ENCODE measurements at places on chromosomes 5 and 9.

GRCh38 chr5:150113047-150113744 lies 26.8 kb upstream of the CSF1R start:
- DNase-seq: no peak

DNA sequence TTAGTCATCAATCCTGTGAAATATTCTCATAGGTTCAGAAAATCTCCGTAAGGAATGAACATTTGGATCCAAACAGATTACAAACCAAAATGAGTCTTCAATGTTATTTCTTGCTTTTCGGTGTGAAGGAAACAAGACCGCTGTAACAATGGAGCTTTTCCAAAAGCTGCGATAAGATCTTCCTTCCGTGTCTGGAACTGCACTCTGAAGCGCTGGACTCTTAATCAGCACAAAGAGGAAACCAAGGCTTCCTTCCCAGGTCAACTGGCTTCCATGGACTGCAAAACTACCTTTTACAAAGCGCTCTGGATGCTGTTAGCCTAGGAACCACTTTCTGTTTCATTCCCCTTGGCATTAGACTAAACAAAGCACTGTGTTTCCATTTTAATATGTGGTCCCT lies 137.9 kb upstream of the BASP1 start:
- DNase-seq: no peak

GRCh38 chr9:79390077-79390698 lies 181.6 kb upstream of the TLE4 start:
- DNase-seq: no peak

DNA sequence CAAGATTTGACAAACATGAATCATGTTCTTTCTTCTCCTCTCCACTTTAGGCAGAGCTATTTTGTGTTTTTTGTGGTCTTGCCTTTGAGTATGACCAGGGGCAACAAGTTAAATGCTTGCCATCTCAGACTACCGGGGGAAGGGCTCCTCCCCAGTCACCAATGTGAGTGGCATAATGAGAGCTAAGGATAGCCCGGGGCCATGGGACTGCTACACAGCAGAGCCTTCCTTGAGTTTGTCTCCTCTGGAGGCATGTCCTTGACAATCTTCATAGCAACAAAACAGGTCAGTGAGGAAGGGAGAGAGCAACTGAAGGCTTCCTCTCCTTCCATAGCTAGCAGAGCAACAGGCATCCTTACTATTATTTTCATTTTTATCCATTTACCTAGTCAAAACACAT lies 299.3 kb downstream of the ENC1 start:
- no peak for DNase-seq

DNA sequence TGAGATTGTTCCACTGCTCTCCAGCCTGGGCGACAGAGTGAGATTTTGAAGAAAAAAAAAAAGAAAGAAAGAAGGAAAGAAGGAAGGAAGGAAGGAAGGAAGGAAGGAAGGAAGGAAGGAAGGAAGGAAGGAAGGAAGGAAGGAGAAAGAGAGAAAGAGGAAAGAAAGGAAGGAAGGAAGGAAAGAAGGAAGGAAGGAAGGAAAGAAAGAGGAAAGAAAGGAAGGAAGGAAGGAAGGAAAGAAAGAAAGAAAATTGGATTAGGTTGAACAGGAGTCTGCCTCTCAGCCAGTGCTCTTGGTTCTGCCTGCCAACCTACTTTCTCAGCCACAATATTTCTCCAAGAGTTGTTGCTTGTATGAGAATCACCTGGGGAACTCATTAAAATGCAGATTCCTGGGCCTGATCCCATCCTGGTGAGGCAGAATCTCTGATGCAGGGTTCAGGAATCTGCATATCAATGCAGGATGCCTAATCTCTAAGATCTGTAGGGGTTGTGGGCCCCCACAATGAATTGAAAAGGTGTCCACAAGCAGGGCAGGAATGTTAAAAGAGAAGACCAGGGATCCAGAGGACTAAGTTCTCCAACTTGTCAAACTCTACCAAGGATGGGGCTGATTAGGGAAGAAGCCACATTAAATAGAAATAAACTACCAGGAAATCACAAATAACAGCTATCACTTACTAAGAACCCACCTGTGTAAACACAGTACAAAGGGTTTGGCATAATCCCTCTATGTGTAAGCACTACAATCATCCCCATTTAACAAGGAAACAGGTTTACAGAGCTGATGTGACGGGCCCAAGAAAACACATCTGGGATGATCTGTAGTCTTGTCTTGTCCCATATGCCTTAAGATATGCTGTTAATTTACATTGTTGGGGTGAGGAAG lies 23.4 kb upstream of the GALNT10 start:
- no peak for DNase-seq

- DNase-seq: no peak
These were observed 35.7 kb downstream of the RAD50 start for GRCh38 chr5:132592521-132592920.

- DNase-seq: no peak
These were observed 115.1 kb downstream of the ESM1 start for GRCh38 chr5:54870271-54870670.

GRCh38 chr5:133898440-133898839 lies 70.0 kb downstream of the C5orf15 start:
- no peak for DNase-seq

DNA sequence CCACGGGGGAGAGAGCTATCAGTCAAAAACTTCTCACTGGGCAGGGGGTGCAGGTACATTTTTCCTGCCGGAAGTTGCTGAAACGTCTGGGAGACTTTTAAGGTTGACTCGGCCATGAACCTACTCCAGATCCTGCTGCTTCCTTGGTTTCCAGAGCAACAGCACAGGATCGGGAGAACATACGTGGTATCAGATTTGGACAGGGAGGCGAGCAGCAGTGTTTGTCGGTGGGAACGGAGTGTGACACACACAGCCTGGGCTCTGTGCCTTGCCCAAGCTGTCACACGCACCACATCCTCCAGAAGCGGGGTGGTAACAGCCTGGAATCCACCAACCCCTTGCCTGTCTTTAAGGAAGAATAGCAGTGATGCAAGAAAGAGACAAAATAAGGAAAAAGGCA lies 276.5 kb downstream of the SLIT3 start:
- no peak for DNase-seq

- no peak for DNase-seq
These were observed at the start of gene FAXDC2 for GRCh38 chr5:154850255-154851062. Gene FAXDC2, minus strand, starts transcription at chr5:154850603. Its CDS starts 12,425 bp downstream, at chr5:154838178.

GRCh38 chr9:91492237-91492636 lies 68.6 kb upstream of the NFIL3 start:
- no peak for DNase-seq

DNA sequence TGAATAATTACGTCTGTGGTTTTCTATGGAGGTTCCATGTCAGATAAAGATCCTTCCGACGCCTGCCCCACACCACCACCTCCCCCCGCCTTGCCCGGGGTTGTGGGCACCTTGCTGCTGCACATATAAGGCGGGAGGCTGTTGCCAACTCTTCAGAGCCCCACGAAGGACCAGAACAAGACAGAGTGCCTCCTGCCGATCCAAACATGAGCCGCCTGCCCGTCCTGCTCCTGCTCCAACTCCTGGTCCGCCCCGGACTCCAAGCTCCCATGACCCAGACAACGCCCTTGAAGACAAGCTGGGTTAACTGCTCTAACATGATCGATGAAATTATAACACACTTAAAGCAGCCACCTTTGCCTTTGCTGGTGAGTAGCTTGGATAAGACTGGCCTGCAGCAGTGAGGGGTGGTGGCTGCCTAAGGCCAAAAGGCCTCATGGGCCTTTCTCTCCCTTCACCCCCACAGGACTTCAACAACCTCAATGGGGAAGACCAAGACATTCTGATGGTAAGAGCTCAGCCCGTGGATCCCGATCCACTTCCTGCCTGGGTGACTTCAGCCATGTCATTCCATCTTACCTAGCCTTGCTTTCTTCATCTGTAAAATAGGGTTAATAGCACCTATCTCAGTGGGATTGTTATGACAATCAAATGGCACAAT lies at the start of gene IL3:
Gene IL3 (plus strand): TSS at position 155 of the 661 bp plus-strand sequence. CDS start 52 bp downstream, at position 207.
- peak; percentile 74 for DNase-seq

DNA sequence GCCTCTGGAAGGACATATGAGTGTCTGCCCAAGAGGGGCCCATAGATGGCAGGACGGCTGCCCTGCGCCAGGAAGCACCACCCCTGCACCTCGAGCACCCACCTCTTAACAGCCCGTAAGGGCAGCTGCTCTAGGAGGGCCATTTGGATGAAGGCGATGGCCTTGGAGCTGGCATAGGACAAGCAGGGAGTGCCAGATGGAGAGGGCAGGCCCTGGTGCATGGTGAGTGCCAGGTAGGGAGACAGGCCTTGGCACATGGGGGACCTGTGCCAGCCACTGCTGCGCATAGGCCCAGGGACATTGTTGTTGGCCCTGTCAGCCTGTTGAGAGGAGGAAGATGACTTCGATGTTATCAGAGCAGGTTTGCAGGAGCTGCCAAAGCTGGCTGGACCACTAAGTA lies 134.2 kb downstream of the SLC25A46 start:
- peak; percentile 71 for DNase-seq

DNA sequence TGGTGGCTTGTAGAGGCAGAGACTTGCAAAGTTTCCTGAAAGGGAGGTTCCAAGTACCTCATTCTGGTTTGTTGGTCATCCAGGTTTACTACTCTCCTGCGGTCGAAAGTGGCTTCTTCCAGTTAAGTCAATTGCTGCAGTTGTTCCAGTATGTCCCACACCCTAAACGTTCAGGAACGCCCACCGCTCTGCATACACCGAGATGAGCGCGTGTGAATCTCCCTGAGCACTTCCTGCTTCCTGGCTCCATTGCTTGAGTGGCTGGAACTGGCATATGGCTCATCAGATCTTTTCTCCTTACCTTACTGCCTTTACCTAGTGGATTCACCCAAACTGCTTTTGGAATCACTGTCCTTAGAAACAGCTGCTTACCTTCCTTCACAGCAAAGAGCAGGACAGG lies 59.1 kb upstream of the GLIS3 start:
- no peak for DNase-seq

DNA sequence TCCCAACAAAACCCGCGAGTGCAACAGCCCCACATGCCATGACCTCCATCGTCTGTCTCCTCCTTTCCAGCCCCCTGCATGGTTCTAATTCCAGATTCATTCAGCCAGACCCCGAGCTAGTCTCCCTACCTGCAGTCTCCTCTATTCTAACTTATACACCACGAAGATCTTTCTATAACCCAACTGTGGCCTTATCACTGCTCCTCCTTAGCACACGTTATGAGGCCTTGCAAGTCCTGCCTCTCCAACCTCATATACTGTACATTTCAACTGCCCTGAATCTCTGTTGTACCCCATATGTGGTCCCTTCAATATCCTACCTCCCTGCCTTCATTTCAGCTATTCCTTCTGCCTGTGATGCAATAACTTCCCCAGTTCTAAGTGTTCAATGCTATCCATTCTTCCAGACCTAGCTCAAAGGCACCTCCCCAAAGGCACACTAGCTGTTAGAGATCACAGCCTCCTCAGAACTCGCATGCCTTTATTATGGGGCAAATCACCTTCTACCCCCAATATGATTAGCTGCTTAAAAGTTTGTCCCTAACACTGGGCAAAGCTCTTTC lies 215.1 kb upstream of the TRIM32 start:
- DNase-seq: no peak

DNA sequence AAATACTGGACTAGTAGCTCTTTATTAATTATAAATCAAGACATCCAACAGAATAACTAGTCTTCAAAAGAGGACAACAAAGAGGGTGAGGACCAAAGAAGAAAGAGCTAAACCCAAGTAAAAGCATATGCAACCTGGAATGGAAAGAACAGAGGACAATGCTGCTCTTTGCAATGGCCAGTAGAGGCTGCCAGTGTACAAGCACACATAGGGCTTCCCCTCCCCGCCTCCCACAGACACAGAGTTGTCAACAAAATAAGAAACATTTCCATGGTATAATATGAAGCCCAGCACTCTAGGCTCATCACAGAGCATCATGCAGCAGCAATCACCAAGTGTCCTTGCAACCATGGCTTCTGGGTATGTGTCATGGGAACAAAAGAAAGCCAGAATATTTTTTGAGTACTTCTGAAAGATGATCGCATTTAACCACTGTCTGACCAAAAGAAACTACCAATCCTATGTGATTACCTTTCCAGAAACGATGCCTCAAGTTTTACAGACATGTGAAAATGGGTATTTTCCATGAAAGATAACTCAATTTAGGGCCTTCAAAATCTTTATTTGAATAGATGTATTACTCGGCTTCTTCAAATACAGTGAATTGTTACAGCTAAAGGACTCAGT lies 58.1 kb downstream of the RFX3 start:
- no peak for DNase-seq
